ENCODE measurements at places on chromosomes 5 and 9. TPM values are rescaled to one million over a fixed set of nuclear protein-coding genes. Genes with fewer than 3 reads are reported as not detected.

CKMT2 gene
- total RNA-seq, result 0.17 TPM

GTF2H2C gene
- total RNA-seq, result 12.7 TPM

IFNA13 gene
- total RNA-seq, result not detected

MORN5 gene
- not detected for total RNA-seq

HAVCR2 gene
- 1.4 TPM for total RNA-seq

DNA sequence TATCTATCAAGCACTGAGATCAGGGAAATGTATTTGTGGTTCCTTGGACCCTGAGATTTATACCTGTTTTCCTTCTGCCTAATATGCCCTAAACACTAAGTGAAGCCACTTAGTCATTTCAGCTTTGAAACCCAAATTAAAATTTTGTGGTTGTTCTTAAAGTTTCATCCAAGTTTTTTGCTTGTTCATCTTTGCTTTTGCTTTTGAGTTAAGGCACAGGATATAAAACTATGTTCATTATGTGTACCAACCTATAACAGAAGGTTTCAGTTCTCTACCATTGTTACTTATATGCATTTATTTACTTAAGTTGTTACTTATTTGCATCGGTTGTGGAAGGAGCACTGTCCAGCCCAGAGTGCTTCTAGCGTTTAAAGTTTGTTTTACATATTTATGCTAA is 382.3 kb downstream of the PTPRD start:
- no peak for DNase-seq

GRCh38 chr9:132663117-132663516 is 6.7 kb downstream of the DDX31 start:
- no peak for DNase-seq

GRCh38 chr9:127050152-127050551 is 72.3 kb downstream of the ANGPTL2 start:
- no peak for DNase-seq

- no peak for DNase-seq
These were observed 130.8 kb upstream of the IRX4 start for GRCh38 chr5:2013301-2014057.

DNA sequence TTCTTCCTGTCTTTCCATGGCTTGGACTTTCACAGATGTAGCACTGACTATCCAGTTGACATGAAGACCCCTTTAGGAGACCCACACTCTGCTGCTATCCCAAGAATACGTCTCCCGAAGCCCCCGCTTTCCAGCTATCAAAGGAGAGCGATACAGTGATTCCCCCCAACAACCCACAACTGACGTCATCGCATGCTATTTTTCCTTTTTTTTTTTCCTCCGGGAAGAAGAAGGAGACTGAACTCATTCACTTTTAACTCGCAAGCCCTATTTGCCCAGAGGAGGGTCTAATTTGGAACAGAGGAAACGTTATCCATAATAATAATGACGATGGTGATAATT is 2.1 kb downstream of the PAPPA start:
- DNase-seq, result no peak

- DNase-seq, result no peak
These were observed 83.7 kb downstream of the TARS1 start for GRCh38 chr5:33524476-33524875.

- no peak for DNase-seq
These were observed 8.6 kb downstream of the RAB14 start for GRCh38 chr9:121192959-121193640.

GRCh38 chr5:176851871-176852658 is 41.7 kb downstream of the UNC5A start:
- no peak for DNase-seq

GRCh38 chr5:175336781-175337180 is 107.2 kb downstream of the DRD1 start:
- DNase-seq, result no peak

GRCh38 chr5:154878642-154879335 is 20.4 kb downstream of the CNOT8 start:
- no peak for DNase-seq

GRCh38 chr9:133351908-133352634 is 4.1 kb downstream of the RPL7A start:
- DNase-seq, result no peak

DNA sequence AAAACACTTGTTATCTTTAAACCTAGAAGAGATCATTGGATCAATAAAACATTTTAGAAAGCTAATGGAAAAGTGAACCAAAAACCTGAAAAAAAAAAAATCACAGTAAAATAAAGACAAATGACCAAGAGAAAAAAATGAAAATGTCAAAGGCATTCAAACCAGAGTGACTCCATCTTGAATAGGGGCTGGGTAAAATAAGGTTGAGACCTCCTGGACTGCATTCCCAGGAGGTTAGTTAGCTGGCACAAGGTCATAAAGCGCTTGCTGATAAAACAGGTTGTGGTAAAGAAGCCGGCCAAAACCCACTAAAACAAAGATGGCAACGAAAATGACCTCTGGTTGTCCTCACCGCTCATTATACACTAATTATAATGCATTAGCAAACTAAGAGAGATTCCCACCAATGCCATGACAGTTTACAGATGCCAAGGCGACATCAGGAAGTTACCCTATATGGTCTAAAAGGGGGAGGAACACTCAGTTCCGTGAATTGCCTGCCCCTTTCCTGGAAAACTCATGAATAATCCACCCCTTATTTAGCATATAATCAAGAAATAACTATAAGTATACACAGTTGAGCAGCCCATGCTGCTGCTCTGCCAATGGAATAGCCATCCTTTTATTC is 116.7 kb upstream of the NEK6 start:
- no peak for DNase-seq

GRCh38 chr5:43859309-43859708 is 256.3 kb downstream of the NNT start:
- no peak for DNase-seq

GRCh38 chr9:281741-282645 is 67.3 kb downstream of the DOCK8 start:
- no peak for DNase-seq

GRCh38 chr5:149711338-149711737 is 18.8 kb upstream of the PPARGC1B start:
- DNase-seq, result no peak
